SJSA1 (cell line): ENCODE measurements at places on chromosomes 6 and 20. TPM values are rescaled to one million over a fixed set of nuclear protein-coding genes. Genes with fewer than 3 reads are reported as not detected.

Gene SLC35F1
- 0.05 TPM in 1 of 2 replicates, not detected in the other for total RNA-seq

Gene SLC44A4
- not detected in 2 replicates for total RNA-seq

Gene IMPG1
- total RNA-seq: not detected in 2 replicates

- H3K27ac ChIP-seq: no peak overlapping the region
- no peaks in the 10 kb centered on the region for H3K4me1 ChIP-seq
- no peaks in the 10 kb centered on the region for H3K27me3 ChIP-seq
- H3K4me3 ChIP-seq: no peak overlapping the region
- no peak for DNase-seq
Measured at GRCh38 chr20:40471261-40471629, 217.8 kb downstream of the MAFB start.

DNA sequence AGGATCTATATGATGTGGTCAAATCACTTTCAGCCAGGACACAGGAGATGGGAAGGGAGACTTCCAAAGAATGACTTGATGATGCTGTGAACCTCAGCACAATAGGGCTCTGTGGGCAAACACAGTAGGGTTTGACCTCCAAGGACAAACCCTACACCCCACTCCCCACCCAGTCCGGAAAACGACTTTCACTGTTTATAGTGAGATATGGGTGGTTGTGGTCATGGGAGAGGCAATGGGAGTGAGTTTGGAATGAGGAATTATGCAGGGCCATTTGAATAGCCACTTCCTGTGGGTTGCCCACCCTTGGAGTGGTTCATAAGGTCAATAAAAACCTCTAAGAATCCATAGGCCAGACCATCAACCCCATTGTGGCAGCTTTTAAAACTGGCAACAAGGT lies 38.4 kb upstream of the PRND start:
- H3K4me1 ChIP-seq: peaks cover 62% of the 10 kb centered on the region
- H3K4me3 ChIP-seq: no peak overlapping the region
- peak; percentile 86 for DNase-seq
- H3K27ac ChIP-seq: peak overlapping the region; percentile 52
- peaks cover 17% of the 10 kb centered on the region for H3K36me3 ChIP-seq

DNA sequence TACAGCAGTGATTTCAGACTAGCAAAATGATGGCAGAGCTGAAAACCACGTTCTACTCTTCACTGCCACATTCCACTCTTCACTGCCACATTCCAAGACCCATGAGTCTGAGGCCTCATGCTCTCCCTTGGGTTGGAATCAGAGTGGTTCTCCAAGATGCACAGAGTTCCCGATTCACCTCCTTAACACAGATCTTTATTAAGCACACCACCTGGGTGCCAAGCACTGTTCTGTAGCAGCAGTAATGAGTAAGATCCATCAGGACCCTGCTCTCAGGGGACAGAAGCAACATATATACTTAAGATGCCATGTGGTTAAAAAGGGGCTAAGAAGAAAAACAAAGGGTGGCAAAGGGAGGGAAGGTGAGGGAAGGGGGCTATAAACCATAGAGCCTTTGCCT lies 26.9 kb downstream of the TSHZ2 start:
- no peaks in the 10 kb centered on the region for H3K36me3 ChIP-seq
- H3K4me1 ChIP-seq: no peaks in the 10 kb centered on the region
- H3K4me3 ChIP-seq: no peak overlapping the region
- H3K27ac ChIP-seq: no peak overlapping the region
- no peaks in the 10 kb centered on the region for H3K27me3 ChIP-seq

GRCh38 chr6:56693246-56693607 lies 50.5 kb upstream of the DST start:
- H3K36me3 ChIP-seq: peaks cover 11% of the 10 kb centered on the region
- DNase-seq: peak; percentile 82
- H3K27me3 ChIP-seq: no peaks in the 10 kb centered on the region
- peak overlapping the region; percentile 33 for H3K4me3 ChIP-seq
- H3K27ac ChIP-seq: peak overlapping the region; percentile 94

DNA sequence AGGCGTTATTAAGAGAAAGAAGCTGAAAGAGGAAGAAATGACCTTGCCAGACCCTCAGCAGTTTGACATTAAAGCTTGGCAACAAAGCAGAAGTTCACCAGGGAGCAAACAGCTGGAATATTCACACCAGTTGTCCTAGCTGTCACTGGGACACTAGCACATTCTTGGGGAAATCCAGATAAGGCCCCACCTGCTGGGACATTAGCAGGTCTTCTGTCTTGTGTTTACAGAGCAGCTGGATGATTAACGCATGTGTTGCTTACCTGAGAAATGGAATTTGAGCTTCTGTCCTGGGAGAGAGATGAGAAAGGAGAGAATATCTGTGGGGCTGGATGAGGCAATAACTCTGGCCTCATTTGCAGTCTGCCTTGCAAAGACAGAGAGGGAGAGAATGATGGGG lies 137.6 kb upstream of the RIN2 start:
- no peak overlapping the region for H3K4me3 ChIP-seq
- H3K36me3 ChIP-seq: no peaks in the 10 kb centered on the region
- no peaks in the 10 kb centered on the region for H3K27me3 ChIP-seq
- no peak overlapping the region for H3K27ac ChIP-seq

GRCh38 chr20:47989957-47990356 lies 204.7 kb upstream of the SULF2 start:
- peaks cover 5% of the 10 kb centered on the region for H3K4me1 ChIP-seq
- no peak overlapping the region for H3K4me3 ChIP-seq
- DNase-seq: no peak
- no peaks in the 10 kb centered on the region for H3K36me3 ChIP-seq
- no peak overlapping the region for H3K27ac ChIP-seq

DNA sequence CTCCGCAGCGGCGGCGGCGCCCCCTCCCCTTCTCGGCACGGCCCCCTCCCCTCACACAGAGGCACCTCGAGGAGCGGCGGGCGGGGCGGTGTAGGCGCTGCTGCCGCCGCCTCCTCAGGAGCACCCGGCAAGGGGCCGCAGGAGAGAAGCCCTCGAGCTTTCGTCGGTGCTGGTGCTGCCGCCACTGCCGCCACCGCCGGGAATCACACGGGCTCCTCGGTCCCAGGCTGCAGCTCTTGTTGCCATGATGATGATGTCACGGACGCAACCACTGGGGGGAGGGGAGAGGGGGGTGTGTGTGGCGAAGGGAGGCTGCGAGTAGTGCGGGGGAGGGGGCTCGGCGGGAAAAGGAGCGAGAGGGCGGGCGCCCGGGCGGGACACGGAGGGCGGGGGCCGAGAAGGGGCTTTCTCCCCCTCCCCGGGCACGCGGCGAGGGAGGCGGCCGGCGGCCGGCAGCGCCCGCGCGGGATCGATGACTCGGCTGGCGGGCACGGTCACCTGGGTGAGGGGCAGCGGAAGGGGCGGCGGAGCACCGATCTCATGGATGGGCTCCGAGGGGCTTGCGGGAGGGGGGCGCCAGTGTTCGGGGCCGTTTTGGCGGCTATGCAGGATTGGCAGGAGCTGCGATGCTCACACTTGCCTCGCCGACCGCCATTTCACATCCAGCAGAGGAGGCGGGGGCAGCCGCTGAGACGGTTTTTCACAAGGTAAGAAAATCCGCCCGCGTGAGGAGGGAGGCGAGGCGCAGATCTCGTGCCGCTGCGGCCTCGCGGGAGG lies at the start of gene REV3L:
REV3L (minus strand) TSS at position 260 of the 777 bp plus-strand sequence. CDS start 330 bp downstream, outside the sequence.
- H3K4me1 ChIP-seq: peaks cover 48% of the 10 kb centered on the region
- peak within 1 kb of the TSS; percentile 99 for H3K27ac ChIP-seq
- H3K27me3 ChIP-seq: no peaks in the 10 kb centered on the region
- peak; percentile 80 for DNase-seq

DNA sequence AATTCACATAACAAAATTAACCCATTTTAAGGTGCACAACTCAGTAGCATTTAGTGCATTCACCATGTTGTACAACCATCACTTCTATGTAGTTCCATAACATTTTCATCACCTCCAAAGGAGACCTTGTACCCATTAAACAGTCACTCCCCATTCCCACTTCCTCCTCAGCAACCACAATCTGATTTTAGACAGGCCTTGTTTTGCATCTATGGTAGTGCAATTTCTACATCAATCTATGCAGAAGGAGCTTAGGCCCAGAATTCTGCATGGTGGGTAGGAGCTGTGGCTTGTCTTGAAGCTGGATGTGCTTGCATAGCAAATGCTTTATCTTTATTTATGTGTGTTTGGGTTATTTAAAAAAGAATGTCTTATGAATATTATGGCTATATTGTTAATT lies 13.5 kb upstream of the HLA-DQA1 start:
- H3K4me1 ChIP-seq: no peaks in the 10 kb centered on the region
- no peak overlapping the region for H3K4me3 ChIP-seq
- no peak overlapping the region for H3K27ac ChIP-seq
- no peaks in the 10 kb centered on the region for H3K36me3 ChIP-seq

GRCh38 chr6:14226051-14226660 lies 108.6 kb downstream of the CD83 start:
- no peak for DNase-seq
- no peak overlapping the region for H3K27ac ChIP-seq
- no peaks in the 10 kb centered on the region for H3K4me1 ChIP-seq
- H3K27me3 ChIP-seq: no peaks in the 10 kb centered on the region

- no peak overlapping the region for H3K27ac ChIP-seq
- no peaks in the 10 kb centered on the region for H3K36me3 ChIP-seq
- peaks cover under 1% of the 10 kb centered on the region for H3K27me3 ChIP-seq
- no peak for DNase-seq
Measured at GRCh38 chr6:152845421-152845820, 94.8 kb downstream of the VIP start.

- H3K27me3 ChIP-seq: no peaks in the 10 kb centered on the region
- peak; percentile 91 for DNase-seq
- no peaks in the 10 kb centered on the region for H3K36me3 ChIP-seq
- H3K27ac ChIP-seq: peak overlapping the region; percentile 43
- H3K4me3 ChIP-seq: no peak overlapping the region
Measured at GRCh38 chr6:159450815-159451465, 242.1 kb downstream of the SOD2 start.

- H3K36me3 ChIP-seq: no peaks in the 10 kb centered on the region
- H3K4me3 ChIP-seq: no peak overlapping the region
- H3K4me1 ChIP-seq: peaks cover 25% of the 10 kb centered on the region
- no peaks in the 10 kb centered on the region for H3K27me3 ChIP-seq
- DNase-seq: no peak
- H3K27ac ChIP-seq: peak overlapping the region; percentile 87
Measured at GRCh38 chr6:158206740-158207421, 38.7 kb downstream of the GTF2H5 start.

DNA sequence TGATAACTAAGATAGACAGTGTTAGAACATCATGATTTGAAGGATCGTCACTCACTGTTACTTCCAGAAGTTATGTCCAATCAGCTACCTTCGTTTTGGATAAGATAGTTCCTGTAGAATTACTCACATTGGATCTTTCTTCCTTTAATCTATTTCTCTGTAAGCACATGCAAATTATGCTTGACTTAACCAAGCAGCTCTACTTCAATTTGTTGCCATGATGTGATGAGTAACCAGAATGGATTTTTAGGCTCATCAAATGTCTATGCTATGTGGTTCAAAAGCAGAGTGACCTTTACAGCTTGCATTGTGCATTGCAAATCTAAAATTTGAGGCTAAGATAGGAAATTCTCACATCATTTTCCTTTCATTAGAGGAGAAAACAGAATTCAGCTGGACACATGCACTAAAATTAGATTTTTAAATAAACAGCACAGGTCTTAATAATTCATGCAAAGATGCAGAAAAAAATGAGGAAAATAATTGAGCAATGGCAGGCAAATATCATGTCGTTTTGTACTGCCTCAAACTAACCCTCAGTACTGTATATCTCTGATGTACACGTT lies 76.7 kb upstream of the ZFP64 start:
- no peak overlapping the region for H3K4me3 ChIP-seq
- no peaks in the 10 kb centered on the region for H3K36me3 ChIP-seq
- DNase-seq: no peak
- H3K27me3 ChIP-seq: no peaks in the 10 kb centered on the region
- H3K27ac ChIP-seq: no peak overlapping the region
- H3K4me1 ChIP-seq: peaks cover 5% of the 10 kb centered on the region; the same call in 1 of the 2 replicates

DNA sequence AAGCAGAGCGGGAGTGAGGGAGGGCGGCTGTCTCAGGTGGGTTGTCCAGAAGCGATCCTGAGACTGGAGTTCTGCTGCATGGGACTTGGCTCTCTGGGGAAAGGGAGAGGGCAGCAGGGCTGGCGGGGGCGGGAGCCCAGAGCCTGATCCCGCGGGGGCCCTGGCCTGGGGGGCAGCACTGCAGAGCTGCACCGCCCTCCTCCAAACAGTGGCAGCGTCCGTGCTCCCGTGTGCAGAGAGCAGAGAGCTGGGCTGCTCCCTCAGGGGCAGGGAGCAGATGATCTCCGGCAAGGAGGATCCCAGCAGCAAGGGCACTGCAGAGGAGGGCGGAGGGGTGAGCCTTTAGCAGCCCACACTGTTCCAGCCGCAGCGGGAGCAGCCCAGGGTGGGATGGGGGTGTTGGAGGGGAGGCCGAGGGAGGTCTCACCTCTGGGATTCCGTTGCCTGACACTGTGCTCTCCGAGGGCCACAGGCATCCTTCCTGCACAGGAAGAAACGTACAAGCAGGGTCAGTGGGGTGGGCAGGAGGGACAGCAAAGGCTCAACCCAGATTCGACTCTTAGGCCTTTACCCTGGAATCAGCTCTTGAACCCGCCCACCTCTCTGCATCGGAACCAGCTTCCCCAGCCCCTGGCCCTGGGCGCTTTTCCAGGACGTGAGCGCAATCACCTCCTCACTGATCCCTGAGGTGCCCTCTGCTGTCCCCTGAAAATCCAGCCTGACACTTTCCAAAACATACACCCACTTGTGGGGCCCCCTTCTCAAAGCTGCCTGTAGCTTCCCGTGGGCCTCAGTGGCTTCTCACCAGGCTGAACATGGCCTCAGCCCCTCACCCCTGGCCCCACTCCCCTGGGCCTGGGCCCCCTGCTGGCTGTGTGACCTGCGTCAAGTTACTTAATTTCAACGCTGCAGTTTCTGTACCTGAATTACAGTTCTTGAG lies 32.6 kb upstream of the ZBP1 start:
- H3K4me3 ChIP-seq: no peak overlapping the region
- no peak overlapping the region for H3K27ac ChIP-seq
- DNase-seq: no peak
- H3K36me3 ChIP-seq: peaks cover 11% of the 10 kb centered on the region
- 0 out of 2 replicates have a peak, but pooled peaks cover 3% of the 10 kb centered on the region for H3K4me1 ChIP-seq

DNA sequence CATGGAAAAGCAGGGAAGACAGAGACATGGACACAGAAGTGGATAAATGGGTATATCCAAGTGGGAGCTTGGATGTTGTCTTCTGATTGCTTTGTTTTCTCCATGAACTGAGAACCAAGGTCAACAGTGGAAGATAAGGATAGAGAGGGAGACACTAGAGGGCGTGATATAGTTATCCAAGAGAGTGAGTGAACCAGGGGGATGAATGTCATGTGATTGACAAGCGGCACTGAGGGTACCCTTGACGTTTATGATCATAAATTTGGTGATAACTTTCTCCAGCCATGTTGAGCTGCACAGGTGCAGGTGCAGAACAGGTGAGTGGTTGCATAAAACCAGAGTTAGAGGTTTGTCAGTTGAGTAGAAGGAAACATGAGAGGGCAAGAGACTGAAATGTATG lies 20.7 kb downstream of the EBF4 start:
- peaks cover 3% of the 10 kb centered on the region; the same call in 1 of the 2 replicates for H3K27me3 ChIP-seq
- DNase-seq: no peak
- H3K36me3 ChIP-seq: no peaks in the 10 kb centered on the region
- no peaks in the 10 kb centered on the region for H3K4me1 ChIP-seq
- no peak overlapping the region for H3K27ac ChIP-seq
- no peak overlapping the region for H3K4me3 ChIP-seq

DNA sequence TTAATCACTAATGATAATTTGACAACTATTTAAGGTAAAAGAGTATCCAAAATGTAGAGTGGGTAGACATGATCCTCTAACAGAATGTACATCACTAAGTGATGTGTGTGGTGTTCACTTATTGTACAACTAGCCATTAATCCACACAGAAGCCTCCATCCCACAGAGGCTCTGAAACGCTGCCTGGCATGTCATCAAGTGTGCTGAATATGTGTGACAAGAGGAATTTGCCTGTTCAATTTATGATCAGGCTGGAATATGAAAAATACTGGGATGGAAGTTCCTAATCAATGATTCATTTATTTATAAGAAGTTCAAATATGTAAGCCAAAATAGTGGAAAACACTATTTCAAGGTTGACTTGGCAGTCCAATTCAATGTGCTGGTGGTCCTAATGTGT lies 72.4 kb downstream of the BACH2 start:
- no peaks in the 10 kb centered on the region for H3K36me3 ChIP-seq
- peaks cover 46% of the 10 kb centered on the region for H3K4me1 ChIP-seq
- no peak for DNase-seq
